Activated CD4-positive, alpha-beta T cell treated with anti-CD3 and anti-CD28 coated beads, Interleukin-2, amount 10 ng/mL, durations not matched to agents 7 days and 5 days (primary cell): ENCODE measurements at places on chromosomes 1 and 21. TPM values are rescaled to one million over a fixed set of nuclear protein-coding genes. Genes with fewer than 3 reads are reported as not detected.

DNA sequence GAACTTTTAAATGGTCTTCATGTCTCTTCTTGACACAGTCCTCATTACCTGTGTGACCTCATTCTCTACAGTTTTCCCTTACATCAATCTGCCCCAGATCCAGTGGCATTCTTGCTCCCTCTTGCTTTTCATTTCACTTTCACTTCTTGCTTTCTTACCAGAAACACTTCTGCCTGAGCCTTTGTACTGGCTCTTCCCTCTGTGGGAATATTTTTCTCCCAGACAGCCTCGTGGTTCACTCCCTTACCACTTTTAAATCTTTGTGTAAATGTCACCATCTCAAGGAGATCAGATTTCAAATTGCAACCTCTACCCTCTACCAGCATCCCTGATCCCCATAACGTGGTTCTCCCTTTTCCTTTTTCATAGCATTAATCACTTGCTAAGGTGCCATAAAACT lies 73.2 kb downstream of the DISC1 start:
- no peak for DNase-seq

- DNase-seq = no peak
Observed at GRCh38 chr21:25709684-25710265, 24.9 kb downstream of the ATP5PF start.

DNA sequence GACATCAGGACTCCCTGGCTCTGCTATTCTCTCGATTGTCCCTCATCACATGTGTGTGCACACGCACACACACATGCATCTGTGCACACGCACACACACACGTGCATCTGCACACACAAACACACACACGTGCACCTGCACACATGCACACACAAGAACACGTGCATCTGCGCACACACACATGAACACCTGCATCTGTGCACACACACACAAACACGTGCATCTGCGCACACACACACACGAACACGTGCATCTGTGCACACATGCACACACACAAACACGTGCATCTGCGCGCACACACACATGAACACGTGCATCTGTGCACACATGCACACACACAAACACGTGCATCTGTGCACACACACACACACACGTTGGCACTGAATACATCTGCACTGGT lies 14.7 kb downstream of the S100A7A start:
- DNase-seq = no peak

- DNase-seq = no peak
Observed at GRCh38 chr1:15413563-15414444, 4.1 kb downstream of the EFHD2 start.

The S100A7A gene
- total RNA-seq = not detected

GRCh38 chr1:40708750-40709099 lies 17.2 kb downstream of the NFYC start:
- DNase-seq = no peak

GRCh38 chr1:161216945-161217712 lies 2.0 kb downstream of the FCER1G start:
- no peak for DNase-seq

The SLFNL1 gene
- 0.25 TPM for total RNA-seq

DNA sequence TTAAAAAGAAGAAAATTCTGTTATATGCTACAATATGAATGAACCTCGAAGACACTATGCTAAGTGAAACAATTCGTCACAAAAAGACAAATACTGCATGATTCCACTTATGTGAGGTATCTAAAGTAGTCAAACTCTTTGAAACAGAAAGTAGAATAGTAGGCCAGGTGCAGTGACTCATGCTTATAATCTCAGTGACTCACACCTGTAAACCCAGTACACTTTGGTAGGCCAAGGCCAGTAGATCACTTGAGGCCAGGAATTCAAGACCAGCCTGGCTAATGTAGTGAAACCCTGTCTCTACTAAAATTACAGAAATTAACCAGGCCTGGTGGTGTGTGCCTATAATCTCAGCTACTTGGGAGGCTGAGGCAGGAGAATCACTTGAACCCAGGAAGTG lies 25.7 kb downstream of the EPHA10 start:
- no peak for DNase-seq

DNA sequence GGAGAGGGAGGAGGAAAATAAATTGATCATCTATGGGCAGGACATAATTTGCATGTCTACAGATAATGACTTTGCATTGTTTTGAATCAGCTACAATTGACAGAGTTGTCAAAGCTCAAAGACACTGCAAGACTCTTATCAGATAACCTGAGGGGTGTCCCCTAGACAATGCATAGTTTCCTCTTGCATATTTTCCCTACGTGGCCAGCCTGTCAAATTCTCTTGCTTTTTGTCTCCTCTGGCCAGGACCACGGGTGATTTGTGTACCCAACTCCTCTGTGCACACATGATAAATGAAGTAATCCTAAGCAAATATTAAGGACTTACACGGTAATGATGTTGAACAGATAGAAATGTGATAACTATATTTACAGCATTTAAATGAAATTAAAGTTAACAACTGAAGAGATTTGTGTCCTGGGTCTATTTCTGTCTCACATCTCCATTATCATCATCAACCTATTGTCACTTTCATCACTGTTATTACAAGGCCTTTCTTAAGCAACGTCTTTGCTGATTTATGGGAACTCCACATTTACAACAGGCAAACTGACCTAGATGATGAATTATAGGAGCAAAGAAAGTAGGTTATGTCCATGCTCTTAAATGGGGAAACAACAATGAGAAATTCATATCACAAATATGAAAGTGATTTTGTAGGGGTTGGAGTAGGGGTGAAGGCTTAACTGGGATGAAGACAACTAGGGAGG lies 18.8 kb downstream of the BATF3 start:
- peak; percentile 4 for DNase-seq

DNA sequence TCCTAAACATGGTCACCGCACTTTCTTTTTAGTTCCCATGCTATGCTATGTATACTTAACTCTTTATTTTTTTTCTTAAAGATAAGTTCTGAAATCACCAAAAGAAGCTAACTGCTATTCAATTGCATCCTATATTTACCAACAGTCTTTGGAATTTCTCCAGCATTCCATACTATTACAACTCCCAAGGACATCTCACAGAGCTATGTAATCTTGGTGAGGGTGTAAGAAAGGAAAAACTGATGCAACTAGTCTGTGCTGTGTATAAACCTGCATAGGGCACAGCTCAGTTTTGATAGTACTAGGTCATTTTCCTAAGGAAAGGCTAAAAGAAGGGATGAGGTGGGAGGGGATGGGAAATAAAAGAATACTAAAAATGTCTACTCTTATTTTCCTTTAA lies 78.0 kb downstream of the PTPN14 start:
- no peak for DNase-seq

The HSPA6 gene
- total RNA-seq = 0.07 TPM

The C1QC gene
- total RNA-seq = not detected

- no peak for DNase-seq
Observed at GRCh38 chr1:169305948-169306347, 61.6 kb downstream of the NME7 start.

- DNase-seq = no peak
Observed at GRCh38 chr1:198858033-198858432, 219.2 kb downstream of the PTPRC start.

DNA sequence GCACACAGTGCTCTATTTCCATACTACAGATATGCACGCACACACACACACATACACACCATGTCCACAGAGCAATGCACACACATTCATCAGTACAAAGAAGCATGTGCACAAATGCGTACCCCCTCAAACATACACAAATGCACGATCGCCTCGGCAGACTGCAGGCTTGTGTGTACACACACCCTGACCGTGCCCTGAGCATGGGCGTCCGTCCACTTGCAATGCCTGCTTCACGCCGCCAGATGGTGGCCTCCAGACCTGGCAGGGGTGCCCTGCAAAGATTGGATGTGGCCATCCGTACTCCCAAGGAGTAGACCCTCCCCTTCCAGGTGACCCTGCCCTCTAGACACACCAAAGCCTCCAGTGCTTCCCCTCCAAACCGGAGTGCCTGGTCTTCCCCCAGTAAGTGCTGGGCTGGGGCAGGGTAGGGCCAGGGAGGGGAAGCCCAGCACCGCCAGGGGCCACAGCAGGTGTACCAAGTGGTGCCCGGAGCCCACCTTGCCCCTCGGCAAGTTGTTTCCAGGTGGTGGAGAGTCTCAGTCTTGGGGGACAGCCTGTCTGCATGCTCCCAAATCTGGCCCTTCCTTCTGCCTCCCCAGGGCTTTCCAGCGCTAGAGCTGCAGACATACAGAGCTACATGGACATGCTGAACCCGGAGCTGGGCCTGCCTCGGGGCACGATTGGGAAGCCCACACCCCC lies 20.6 kb downstream of the ESPN start:
- peak; percentile 48 for DNase-seq

- DNase-seq = no peak
Observed at GRCh38 chr1:54360165-54361005, 45.8 kb downstream of the SSBP3 start.

GRCh38 chr1:245378745-245379144 lies 224.0 kb downstream of the KIF26B start:
- no peak for DNase-seq

DNA sequence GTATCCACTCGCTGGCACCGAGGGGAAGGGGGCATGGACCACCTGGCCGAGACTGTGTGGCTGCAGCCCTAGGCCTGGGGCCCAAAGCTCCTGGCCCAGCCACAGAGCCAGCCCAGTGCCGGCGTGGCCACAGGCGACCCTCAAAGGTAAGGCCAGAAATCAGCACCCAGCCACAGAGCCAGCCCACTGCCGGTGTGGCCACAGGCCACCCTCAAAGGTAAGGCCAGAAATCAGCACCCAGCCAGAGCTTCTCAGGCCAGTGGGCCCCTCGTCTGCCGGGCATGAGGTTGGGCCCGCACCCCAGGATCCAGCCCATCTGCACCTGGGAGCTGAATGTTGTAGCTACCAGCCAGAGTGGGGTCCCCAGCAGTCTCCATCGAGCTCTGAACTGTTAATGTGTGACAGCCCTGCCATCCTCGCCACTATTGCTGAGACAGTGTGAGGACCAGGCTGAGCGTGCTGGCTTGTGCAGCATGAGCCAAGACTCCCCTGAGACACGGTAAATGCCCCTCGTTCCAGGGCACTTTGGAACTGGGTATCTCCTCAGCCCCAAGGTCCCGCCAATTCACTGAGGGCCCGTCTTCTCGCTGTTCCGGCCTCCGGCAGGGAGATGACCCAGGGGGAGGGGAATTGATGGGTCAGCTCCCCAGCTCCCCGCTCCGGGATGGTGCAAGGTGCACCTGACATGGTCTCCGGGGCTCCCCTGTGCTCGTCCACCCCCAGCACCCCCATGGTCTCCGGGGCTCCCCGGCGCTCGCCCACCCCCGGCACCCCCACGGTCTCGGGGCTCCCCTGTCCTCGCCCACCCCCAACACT lies 4.7 kb upstream of the FTCD start:
- DNase-seq = no peak

- DNase-seq = peak; percentile 77
Observed at GRCh38 chr1:28926629-28927265, 12.4 kb downstream of the EPB41 start.

DNA sequence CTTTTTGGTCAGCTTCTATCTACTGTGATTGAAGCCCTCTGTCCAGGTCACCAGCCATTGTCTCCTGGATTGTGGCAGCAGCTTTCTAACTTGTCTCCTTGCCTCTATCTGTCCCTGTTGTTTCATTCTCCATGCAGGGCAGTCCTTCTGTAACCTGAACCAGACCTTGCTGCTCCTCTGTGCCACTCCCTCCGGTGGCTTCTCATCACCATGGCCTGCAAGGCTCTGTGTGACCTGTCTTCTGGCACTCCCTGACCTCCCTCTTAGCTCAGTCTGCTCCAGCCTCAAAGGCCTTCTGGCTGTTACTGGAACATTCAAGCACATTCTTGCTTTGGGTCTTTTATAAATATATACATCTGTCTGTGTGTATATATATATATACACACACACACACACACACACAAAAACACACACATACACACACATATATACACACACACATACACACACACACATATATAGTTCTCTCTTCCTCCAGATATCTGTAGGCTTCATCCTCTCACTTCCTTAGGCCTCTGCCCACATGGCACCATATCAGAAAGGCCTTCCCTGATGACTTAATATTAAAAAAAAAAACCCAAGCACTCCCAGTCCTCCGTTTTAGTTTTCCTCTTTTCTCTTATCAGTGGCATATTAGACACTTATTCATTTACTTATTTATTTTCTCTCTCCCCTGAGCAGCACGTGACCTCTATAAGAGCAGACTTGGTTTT lies 21.2 kb upstream of the JUN start:
- no peak for DNase-seq

- DNase-seq = peak; percentile 9
Observed at GRCh38 chr1:168179438-168180147, 831 bp downstream of the TIPRL start.

DNA sequence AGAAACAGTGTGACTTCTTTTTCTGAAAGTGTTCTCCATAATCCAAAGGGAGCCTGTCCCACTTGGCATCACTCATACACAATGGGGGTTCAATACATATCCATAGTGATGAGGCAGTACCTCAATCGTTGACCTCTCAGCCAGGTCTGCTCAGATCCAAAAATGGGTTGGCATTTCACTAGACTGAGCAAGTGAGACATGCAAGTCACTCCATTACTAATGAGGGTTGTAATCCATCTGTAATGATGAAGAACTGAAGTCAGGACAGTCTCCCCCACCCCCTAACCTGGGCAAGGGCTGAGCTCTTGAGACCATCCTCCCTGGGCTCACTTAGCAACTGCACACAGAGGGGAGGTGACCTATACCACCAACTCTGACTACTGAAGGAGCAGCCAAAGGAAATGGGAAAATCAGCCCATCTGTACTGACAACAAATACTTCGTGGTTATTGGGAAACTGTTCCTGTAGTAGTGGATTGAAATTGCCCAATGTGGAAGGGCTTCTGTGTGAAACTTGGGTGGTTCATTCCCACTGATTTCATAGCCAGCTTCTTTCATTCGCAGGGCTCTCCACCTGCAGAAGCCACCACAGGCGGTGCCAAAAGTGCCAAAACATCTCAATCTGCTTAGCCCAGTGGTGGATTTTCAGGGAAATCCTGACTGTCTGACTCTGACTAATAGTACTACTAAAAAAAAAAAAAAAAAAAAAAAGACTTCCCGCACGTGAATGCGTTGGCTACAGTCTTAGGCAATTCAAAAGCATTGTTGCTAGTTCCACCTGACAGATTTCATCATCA lies 5.0 kb downstream of the NGF start:
- no peak for DNase-seq
